ENCODE measurements at places on chromosomes 4 and X.

DNA sequence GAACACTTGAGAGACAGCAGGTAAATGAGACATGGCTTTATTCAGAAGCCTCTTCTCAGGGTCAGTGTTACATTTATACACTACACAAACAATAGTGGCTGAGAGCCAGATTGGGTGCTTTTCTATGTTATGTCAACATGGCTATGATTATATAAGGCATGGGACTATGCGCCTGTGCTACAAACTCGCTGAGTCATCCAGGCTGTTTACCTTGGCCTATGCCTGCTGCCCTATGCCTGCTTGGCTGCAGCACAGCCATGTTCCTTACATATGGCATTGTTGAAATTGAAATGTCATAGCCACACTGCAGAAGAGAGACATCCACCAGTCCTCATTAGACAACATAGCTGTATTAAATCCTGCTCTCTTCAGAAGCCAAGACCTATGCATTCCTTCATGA, 236.3 kb upstream of the NWD2 start:
- DNase-seq: no peak

GRCh38 chr4:154189346-154189745, 302.3 kb downstream of the DCHS2 start:
- DNase-seq: no peak

GRCh38 chrX:38699121-38699520, 102.1 kb upstream of the MID1IP1 start:
- DNase-seq: no peak

GRCh38 chr4:182806259-182807252, 110.6 kb downstream of the DCTD start:
- peak; percentile 92 for DNase-seq

GRCh38 chrX:10979956-10980355, 131.2 kb upstream of the HCCS start:
- no peak for DNase-seq

- no peak for DNase-seq
Observed at GRCh38 chrX:136143711-136144110, 3.6 kb upstream of the FHL1 start.

Data from osteocyte (in vitro differentiated cells).